ENCODE measurements at places on chromosomes 11 and 22. TPM values are rescaled to one million over a fixed set of nuclear protein-coding genes. Genes with fewer than 3 reads are reported as not detected.

- DNase-seq, result no peak
Measured at GRCh38 chr11:100619484-100619883, 67.6 kb upstream of the ARHGAP42 start.

- peak; percentile 69 for DNase-seq
Measured at GRCh38 chr11:10322830-10323792, 18.2 kb downstream of the ADM start.

DNA sequence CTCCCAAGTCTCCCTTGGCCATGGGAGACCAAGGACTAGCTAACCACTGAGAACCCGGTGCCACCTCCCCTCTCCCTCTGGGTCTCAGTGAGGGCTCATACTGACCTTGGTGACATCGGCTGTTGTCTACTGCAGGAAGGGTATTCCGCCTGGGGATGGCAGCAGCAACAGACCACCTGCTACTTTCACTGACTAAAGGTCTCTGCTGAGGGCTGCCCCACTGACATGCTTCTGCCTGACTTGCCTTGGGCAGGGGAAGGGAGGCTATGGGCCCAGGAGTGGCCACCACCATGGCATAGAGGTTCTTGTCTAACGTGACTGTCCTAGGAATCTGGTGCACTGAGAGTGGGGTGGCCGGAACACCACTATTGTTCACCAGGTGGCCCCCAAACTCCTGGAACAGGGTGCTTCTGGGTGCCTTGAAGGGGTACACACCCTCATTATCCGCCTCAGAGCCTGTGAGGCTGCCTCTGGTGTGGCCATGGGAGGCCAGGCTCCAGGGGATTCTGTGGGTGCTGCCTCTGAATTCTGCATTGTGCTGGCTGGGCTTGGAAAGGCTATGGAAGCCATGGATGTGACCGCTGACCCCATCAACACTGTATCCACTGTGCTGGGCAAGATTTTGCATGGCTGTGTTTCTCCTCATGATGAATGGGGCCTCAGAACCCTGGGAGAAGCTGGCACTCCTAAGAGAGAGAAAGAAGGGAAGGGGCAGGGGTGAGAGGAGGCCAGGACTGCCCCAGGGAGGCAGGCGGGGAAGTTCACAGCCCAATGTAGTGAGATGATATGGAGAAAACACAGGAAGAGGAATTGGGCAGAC lies 38.3 kb downstream of the GAB4 start:
- no peak for DNase-seq

- no peak for DNase-seq
Measured at GRCh38 chr11:58776891-58777710, 45.4 kb upstream of the GLYAT start.

CTSF gene
- total RNA-seq, result 0.64 TPM

DNA sequence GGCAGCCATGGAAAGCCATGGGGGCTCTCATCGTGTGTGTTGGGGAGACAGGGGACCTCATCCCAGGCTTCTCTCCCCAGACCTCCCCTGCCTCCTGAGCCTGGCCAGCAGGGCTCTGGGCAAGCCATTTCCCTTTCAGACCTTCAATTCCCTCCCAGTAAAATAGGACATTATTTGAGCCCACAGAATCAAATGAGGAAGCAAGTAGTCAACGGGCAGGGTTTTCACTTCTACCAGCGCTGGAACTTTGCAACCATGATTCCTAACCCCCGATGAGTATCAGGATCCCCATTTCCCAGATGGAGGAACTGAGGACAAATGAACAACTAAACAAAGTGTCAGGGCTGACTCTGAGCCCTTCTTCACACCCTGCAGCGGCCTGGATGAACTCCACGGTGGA lies 48.9 kb upstream of the TCF20 start:
- DNase-seq, result no peak

BIRC3 gene
- 105 TPM for total RNA-seq

GRCh38 chr11:99739464-99740089 lies 718.8 kb downstream of the CNTN5 start:
- no peak for DNase-seq

SPA17 gene
- 3.9 TPM for total RNA-seq

GRCh38 chr11:23732026-23732425 lies 764.8 kb upstream of the LUZP2 start:
- no peak for DNase-seq

- DNase-seq, result no peak
Measured at GRCh38 chr11:58625826-58626460, 3.5 kb downstream of the CNTF start.

APOA4 gene
- total RNA-seq, result not detected

RAC2 gene
- 728 TPM for total RNA-seq

DNA sequence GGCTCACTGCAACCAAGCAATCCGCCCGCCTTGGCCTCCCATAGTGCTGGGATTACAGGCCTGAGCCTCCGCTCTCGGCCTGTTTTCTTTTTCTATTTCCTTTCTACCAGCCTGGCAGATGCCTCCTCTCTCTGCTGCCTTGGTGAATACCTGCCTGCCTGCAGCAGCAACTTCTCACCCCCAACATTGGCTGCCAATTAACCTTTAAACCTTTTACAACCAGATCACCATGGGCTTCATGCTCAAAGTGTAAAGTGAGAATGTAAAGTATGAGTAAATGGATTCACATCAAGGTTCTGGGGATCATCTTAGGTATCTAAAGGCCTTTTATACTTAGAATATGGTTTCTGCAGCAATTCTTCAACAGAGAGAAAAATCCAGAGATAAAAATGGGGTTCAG lies 13.0 kb upstream of the FCHSD2 start:
- no peak for DNase-seq

BEST1 gene
- total RNA-seq, result 0.49 TPM

DNA sequence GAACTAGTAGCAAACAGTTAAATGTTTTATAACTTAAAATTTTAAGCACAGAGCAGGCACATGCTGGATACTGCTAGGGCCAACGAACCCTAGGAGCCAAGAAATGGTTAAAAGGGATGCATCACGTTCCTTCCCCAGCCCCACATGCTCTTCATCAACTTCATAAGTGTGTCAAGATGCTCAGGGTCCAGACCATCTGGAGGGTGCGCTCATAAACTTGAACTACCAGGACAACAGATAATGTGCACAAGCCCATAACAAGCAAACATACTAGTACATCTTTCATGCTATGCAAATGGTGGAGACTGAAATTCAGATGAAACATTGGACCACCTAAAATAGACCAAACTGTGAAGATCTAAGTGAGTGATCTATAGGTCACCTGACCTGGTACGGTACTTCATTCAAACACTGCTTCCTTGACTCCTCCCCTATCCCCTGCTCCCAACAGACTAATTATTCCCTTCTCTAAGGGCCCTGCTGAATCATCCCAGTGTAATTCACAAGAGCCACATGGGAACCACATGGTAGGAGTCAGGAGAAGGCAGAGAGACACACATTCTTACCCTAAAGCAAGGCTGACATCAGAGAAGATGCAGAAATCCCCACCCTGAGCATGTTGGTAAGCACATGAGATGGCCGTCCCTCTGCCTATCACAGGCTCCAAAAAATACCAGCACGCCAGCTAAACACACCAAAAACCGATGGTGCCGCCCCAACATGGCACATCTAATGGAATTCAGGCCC lies 83.9 kb downstream of the ETS1 start:
- peak; percentile 73 for DNase-seq

DNA sequence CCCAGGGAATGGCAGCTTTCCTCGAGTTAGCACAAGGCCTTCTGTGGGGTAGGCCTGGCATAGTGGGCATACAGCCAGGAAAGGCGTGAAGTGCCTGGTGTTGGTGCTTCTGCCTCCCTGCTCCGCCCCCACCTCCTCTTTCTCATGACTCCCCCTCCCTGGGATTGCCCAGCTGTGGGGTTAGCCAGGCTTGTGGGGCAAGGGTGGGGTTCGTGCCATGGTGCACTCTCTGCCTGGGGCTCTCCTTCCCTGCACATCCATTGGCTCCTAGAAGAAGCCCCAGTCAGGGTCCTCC lies 236.8 kb upstream of the NCAM1 start:
- DNase-seq, result no peak

GP1BB gene
- total RNA-seq, result not detected

PARVG gene
- 64.6 TPM for total RNA-seq

- no peak for DNase-seq
Measured at GRCh38 chr11:61696602-61697001, 16.4 kb downstream of the DAGLA start.

- no peak for DNase-seq
Measured at GRCh38 chr11:20672575-20672974, 3.2 kb downstream of the NELL1 start.

- no peak for DNase-seq
Measured at GRCh38 chr11:16911186-16911585, 103.0 kb downstream of the PLEKHA7 start.

DNA sequence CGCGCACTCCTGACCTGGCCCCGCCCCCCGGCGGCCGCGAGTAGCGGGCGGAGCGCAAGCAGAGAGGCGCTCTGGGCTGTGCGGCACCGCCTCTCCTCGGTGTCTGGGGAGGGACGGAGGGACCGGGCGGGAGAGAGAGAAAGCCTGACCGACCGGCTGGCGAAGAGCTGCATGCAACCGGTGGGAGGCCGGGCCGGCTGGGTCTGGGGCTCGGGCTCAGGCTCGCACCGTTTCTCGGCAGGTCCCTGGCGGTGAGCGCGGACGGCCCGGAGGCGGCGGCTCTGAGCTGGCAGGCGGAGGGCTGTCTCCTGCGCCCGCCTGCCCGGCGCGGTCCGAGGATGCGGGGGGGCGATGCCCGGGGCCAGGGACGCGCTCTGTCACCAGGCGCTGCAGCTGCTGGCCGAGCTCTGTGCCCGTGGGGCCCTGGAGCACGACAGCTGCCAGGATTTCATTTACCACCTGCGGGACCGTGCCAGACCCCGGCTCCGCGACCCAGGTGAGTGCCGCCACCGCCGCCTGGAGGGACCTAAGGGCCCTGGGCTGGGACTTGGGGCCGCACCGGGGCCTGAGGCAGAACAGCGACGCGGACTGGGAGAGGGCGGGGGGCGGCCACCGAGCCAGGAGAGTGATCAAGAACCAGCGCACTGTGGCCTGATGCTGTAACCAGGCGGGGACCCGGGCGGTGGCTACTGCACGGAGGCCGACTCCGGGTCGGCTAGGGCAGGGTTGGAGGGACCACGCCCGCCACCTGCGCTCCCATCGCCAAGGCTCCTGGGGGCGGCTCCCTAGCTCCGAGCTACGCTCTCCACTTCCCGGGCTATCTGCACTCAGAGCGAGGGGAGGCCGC lies at the start of gene SYT9:
SYT9 (plus strand) TSS at position 69 of the 847 bp plus-strand sequence; CDS start at position 352, 283 bp downstream.
- DNase-seq, result peak; percentile 19

Data from activated naive CD4-positive, alpha-beta T cell treated with anti-CD3 and anti-CD28 coated beads for 36 hours (primary cell).